Small intestine (tissue), 16 donors: ENCODE measurements at places on chromosomes 2 and 18. TPM values are rescaled to one million over a fixed set of nuclear protein-coding genes. Genes with fewer than 3 reads are reported as not detected.

The ARID5A gene
- polyA plus RNA-seq, result 2.9 TPM

- no peaks in the 10 kb centered on the region for H3K27me3 ChIP-seq
- peak overlapping the region; percentile 91 for H3K27ac ChIP-seq
- peaks cover 3% of the 10 kb centered on the region for H3K4me1 ChIP-seq
- H3K4me3 ChIP-seq, result no peak overlapping the region
These were observed 108.1 kb upstream of the SERPINE2 start for GRCh38 chr2:224147174-224147573.

DNA sequence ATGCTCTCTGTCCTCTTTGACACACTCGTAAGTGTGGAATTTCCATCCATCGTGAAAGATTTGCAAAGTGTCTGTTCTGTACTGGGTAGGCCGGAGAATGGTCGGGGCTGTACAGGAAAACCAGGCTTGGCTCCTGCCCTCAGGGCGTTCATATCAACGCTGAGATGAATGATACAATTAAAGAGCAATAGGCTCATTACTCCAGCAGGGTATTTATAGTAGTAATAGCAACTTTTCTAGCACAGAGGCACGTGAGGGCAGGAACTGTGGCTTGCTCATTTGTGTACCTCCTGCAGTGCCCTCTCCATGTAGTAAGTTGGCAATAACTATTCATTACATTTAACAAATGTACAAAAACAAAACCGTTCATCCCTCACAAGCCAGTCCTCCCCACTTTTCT lies 5.3 kb upstream of the NCK2 start:
- no peak overlapping the region for H3K4me3 ChIP-seq
- H3K27me3 ChIP-seq, result no peaks in the 10 kb centered on the region
- no peak for DNase-seq
- peaks cover 5% of the 10 kb centered on the region for H3K4me1 ChIP-seq
- no peaks in the 10 kb centered on the region for H3K36me3 ChIP-seq
- H3K27ac ChIP-seq, result peak overlapping the region; percentile 59

DNA sequence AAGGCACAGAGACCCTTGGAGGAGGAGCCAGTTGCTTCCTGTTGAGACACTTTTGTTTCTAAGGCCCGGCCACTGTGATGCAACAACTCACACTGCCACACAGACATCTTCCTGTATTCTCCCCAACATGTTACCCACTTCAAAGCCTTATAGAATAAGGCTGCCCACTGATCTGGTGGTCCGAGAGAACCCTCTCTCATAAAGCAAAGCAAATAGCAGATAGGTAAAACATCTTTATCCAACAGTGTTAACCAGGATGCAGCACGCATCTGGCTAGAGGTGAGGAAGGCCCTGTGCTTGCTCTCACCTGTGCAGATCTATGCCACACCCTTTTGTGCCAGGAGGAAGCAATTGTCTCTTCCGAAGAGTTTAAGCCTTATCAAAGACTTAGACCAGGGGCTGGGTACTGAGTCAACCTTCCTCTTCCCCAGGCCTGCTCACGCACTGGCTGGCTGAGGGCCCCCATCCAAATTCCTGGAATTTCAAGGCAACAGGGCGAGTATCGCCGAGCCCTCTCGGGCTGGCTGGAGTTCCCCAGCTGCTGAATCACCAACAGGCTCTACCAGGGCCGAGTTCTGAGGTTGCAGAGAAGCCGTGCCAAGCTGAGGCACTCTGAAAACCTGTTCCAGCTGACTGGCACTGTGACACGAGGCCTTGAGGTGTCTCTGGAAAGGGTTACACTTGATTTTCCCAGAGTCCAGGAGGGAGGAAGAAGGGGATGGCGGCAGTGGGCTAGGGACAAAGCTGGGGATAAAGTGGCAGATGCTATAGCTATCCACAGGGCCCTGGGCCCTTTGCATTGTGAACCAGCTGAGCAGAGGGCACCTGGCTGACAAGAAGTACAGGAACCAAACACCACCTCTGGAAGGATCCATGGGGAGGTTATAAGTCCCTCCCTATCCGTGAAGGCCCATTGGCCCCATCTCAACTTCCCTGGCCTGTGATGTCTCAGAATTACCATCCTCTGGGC lies 29.3 kb downstream of the TGFA start:
- H3K4me3 ChIP-seq, result no peak overlapping the region
- H3K27ac ChIP-seq, result peak overlapping the region; percentile 89
- DNase-seq, result peak; percentile 85

DNA sequence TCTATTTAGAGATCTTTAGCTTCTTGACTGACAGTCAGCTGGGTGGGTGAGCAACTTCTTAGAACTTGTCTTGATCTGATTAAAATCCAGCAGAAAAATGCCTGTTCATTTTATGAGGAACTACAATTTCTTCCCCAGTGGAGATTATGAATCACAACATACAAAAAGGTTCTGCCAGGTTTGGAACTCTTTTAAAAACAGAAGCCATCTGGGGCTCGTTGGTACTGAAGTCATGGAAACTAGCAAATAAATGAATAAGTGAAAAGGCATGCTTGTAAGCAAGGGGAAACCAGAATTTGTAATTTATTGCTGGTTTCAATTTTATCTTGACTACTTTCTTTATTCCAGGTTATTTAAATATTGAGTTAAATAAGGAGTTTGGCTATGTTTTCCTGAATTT lies 767.4 kb downstream of the MBD2 start:
- H3K4me1 ChIP-seq, result no peaks in the 10 kb centered on the region
- no peak overlapping the region for H3K4me3 ChIP-seq
- no peak for DNase-seq

GRCh38 chr2:142617461-142617860 lies 260.0 kb upstream of the KYNU start:
- H3K27me3 ChIP-seq, result no peaks in the 10 kb centered on the region
- no peak for DNase-seq
- H3K4me1 ChIP-seq, result no peaks in the 10 kb centered on the region
- no peak overlapping the region for H3K27ac ChIP-seq
- no peaks in the 10 kb centered on the region for H3K36me3 ChIP-seq

DNA sequence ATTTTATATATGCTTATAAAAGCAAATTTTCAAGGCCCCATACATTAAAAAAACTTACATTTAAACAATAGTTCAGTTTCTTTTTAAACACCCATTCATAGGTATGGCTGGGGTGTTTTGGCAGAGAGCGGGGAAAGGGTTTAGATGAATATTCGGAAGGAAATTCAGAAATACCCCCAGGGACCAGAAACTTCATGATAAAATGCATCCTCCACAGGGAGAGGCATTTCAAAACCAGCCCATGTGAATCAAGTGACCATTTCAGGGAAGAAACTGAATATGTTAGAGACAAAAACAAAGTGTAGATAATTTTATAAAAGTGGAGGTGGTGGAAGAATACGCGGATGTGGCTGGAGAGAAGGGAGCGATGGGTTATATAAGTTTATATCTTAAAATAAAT lies 327.1 kb downstream of the TGIF1 start:
- H3K36me3 ChIP-seq, result no peaks in the 10 kb centered on the region
- no peaks in the 10 kb centered on the region for H3K27me3 ChIP-seq
- H3K27ac ChIP-seq, result no peak overlapping the region
- H3K4me3 ChIP-seq, result no peak overlapping the region
- no peak for DNase-seq

DNA sequence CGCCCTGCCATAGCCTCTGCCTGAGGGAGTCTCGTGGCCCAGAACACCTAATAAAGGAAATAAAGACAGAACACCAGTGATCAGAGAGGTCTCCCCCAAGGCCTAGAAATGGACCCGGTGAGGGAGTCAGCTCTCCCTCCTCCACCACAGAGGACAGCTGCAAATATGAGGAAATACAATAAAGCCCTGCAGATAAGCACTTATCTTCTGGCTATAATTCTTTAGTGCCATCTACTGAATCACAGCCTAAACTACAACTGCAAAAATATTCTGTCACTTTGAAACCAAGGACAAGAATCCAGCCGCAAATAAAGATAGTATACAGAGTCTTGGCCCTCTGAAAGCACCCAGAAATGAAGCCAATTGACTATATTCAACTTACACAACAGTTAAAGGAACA lies 42.4 kb upstream of the TACR1 start:
- no peak for DNase-seq
- no peak overlapping the region for H3K4me3 ChIP-seq
- no peak overlapping the region for H3K27ac ChIP-seq
- no peaks in the 10 kb centered on the region for H3K36me3 ChIP-seq
- no peaks in the 10 kb centered on the region for H3K27me3 ChIP-seq
